ENCODE measurements at places on chromosomes 1 and 21. TPM values are rescaled to one million over a fixed set of nuclear protein-coding genes. Genes with fewer than 3 reads are reported as not detected.
A peak's percentile ranks its signal among the peaks of the same experiment; 100 is the strongest.

DNA sequence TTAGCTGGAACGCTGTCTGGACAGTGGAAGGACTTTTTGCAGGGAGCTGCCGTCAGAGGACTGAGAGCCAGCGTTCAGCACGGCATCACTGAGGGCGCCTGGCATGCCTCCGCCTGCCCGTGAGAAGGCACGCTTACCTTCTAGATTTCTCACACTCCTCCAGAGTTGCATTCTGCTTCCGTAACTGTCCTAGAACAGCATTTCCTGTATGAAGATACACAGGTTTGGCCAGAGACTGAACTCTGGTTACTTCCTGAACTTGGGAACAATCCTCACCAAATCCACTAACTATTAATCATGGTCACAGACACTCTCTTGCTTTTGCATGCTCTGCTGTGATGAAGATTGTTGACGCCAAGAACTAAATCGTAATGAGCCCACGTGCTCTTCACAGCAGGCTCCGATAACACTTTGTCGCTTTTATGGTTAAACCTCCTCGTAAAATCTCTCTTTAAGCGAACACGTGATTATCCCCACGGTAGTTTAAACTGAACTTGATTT is 93.5 kb downstream of the KIF26B start:
- DNase-seq, result no peak

LEFTY1 gene
- not detected for total RNA-seq

TAL1 gene
- 14.9 TPM for total RNA-seq

GRCh38 chr1:32332290-32333079 is 3.5 kb downstream of the MARCKSL1 start:
- DNase-seq, result peak; percentile 81

DNA sequence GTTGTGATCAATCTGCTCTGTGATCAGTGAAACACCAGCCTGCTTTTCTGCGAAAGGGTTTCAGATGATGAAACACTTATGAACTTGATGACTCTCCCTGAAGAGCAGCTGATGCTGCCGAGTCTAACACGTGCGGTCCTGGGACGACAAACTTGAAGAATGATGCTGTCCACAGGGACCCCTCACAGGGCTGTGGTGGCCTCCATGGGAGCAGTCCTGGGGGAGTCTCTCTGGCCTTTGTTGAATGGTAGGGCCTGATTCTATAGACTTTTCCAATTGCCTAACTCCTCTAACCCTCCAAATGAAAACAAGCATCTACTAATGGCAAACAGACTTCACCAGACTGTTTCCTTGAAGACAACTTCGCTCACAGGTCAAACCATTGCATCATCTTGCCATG is at the start of gene OR2T10:
OR2T10 (minus strand) TSS at position 112 of the 400 bp plus-strand sequence. CDS start 3,932 bp downstream, outside the sequence.
- DNase-seq, result no peak

KCNN3 gene
- 3.5 TPM for total RNA-seq

DNA sequence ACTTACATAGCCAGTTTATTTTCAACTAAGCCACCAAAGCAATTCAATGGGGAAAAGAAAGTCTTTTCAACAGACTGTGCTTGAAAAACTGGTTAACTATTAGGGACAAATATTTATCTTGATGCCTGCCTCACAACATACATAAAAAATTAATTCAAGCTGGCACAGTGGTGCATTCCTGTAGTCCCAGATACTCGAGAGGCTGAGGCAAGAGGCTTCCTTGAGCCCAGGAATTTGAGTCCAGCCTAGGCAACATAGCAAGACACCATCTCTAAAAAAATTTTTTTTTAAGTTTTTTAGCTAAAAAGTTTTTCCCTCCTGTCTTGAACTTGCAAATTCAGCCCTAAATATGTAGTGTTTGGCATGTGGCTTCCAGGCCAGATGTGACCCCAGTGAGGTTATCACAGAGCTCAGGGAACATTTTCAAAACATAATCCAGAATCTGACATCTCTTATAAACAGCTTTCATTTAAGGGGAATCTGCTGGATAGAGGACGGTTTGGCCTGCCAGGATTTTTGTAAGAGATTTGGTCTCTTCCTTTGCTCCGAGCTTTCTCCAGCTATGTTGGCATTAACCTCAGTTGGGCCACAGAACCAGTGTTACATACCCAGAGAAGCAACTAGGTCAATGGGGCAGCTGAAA is 46.4 kb downstream of the COL6A1 start:
- no peak for DNase-seq

GNG4 gene
- total RNA-seq, result under 0.01 TPM

DNA sequence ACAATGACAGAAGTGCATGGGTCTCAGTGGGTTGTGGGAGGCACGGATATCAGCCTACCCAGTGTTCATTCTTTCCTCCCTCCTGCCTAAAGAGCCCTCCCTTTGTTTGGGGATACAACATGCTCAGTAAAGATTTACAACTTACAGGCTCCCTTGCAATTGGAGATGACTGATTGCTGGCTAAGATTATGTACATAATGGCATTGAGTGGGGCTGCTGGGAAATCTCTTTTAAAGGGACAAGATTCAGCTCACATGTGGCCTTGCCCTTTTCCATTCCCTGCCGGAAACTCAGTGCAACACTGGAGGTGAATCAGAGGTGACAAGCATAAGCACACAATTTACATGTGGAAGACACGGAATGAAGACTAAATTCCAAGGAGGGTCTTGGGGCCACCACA is 83.7 kb upstream of the CHRM3 start:
- DNase-seq, result no peak

PRR9 gene
- total RNA-seq, result not detected

GRCh38 chr1:118304722-118305359 is 119.8 kb upstream of the SPAG17 start:
- peak; percentile 14 for DNase-seq

RAD54L gene
- 0.27 TPM for total RNA-seq

DNA sequence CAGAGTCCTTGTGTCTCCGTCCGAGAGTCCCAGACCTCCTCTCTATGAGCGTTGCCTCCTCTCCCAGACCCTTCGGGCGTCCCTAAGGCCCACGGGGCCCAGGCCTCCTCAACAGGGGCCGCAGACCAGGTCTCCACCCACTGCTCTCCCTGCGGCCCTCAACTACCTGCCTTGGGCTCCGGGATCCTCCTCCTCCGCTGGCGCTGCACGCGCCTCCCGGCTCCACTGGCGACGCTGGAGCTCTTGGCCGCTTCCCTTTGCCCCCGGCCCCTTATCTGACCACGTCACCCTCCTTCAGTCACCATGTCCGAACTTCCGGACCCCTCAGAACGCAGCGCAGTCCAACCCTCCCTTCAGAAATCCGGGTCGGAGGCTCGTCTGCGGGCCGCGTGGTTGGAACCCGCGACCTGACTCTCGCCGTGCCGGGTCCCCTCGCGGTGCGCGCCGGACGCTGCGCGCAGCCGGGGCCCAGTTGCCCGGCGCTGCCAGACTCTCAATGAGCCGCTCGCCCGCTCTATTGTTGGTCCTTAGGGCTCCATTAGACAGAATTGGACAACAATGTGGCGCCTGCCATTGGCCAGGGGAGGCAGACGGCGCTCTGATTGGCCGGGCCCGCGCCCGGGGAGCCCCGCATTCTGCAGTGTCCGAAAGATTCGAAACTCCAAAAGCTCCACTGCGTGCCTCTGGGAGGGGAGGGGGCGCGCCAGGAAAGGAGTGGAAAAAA is at the start of gene DMRTA2:
DMRTA2 (minus strand) TSS at position 498 of the 724 bp plus-strand sequence. CDS start 1,907 bp downstream, outside the sequence.
- DNase-seq, result no peak
